ENCODE measurements at places on chromosomes 4 and X. TPM values are rescaled to one million over a fixed set of nuclear protein-coding genes. Genes with fewer than 3 reads are reported as not detected.

- no peak for DNase-seq
Measured at GRCh38 chrX:122667667-122668066, 516.4 kb upstream of the GRIA3 start.

- DNase-seq, result peak; percentile 51
Measured at GRCh38 chr4:124111922-124112321, 600.6 kb downstream of the ANKRD50 start.

The SMR3B gene
- not detected for polyA plus RNA-seq

The CCDC110 gene
- polyA plus RNA-seq, result 0.94 TPM

- peak; percentile 89 for DNase-seq
Measured at GRCh38 chrX:100649550-100650356, 5.8 kb downstream of the SRPX2 start.

DNA sequence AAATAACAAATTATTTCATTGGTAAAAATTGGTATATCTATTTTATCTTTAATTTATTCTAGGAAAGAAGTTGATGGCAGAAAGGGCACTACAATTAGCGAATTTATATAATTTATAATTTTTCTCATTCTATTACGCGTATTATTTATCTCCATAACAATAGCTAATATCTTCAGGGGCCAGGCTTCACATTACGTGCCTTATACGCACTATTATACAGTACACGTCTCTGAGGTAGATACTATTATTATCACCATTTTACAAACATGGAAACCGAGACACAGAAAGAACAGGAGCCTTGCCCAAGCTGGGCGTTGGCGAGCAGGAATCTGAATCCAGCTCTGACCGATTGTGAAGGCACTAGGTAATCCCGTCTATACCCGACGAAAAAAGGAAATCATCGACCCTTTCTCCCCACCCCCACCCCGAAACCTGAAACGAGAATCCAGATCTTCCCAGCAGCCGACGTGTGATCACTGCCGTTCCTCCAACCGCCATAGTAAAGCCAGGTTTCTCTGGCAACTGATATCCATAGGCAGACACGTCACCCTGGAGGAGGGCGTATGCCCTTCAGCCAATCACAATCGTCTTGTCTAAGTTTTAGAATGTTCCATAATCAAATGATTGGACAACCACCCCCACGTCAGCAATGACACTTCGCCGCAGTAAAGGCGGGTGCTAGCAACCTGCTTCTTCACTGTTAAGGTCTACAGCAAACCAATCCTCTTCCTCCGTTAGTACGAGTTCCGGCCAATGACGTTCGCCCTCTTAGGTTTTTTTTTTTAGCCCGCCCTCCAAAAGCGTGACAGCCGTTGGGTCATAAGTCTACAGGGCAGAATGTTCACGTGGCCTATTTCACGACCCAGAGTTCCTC lies at the start of gene MORF4L2:
TSS of gene MORF4L2 (minus strand) at position 501 of the 874 bp plus-strand sequence. CDS start 9,672 bp downstream, outside the sequence.
- peak; percentile 96 for DNase-seq

The FGF16 gene
- not detected for polyA plus RNA-seq

DNA sequence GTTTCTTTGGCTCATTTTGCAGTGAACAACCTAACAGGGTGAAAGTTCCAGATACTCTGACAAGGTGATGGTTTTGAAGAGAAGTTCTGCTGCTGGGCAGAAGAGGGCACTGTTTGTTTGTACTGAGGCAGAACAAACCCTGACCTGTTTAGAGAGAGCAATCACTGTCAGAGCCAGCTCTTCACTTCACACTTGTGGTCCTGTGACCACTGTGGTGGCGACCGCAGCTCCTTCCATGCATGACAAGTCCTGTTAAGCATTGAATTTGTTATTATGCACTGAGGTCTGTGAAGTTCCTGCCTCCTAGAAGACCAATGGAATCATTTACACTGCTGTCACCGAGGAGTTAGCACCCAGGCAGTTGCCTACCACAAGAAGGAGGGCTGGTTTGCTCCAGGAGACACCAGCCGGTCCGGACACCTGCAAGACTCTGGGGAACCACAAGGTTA lies 86.6 kb downstream of the ZNF330 start:
- peak; percentile 28 for DNase-seq

GRCh38 chr4:188619456-188620149 lies 480.4 kb downstream of the TRIML1 start:
- no peak for DNase-seq

The DOK7 gene
- polyA plus RNA-seq, result 8.5 TPM

All from large intestine (tissue), 12 donors.